ENCODE measurements at places on chromosomes 5 and 9. TPM values are rescaled to one million over a fixed set of nuclear protein-coding genes. Genes with fewer than 3 reads are reported as not detected.

GRCh38 chr5:150173161-150173560 lies 6.6 kb downstream of the CDX1 start:
- DNase-seq, result no peak

DNA sequence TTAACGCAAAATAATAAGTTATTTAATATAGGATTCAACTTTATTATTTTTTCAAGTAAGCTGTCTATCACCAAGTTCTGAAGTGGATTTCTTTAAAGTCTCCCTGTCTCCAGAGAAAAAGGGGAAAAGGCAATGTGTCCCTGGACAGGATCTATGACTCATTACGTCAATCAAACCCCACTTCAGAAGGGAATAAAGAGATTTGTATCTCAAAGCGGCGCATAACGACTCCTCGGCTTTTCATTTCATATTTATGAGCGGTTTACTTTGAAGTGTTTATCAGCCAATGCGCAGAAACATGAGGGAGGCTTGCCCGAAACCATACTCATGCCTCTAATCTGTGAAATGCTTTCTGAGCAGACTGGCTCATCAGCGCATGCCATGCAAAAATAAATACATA lies 938.6 kb upstream of the WWC1 start:
- no peak for DNase-seq

- no peak for DNase-seq
Observed at GRCh38 chr5:136894070-136894469, 528.7 kb upstream of the TRPC7 start.

DNA sequence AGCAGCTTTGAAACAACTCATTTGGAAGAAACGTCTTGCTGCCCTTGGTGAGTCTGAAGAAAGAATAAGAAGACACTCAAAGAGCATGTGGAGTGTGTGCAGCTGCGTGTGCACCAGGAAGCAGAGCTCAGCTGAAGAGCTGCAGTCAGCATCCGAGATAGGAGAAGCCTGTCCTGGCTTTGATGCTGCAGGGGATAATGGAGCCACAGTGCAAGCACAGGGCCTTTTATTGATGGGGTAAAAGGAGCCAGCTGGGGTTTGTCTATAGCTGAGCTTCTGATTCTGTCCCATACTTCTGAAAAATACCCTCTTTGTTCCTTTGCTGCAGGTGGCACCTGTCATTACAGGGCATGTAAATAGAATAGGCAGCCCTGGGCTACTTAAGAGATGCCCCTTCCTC lies 375.7 kb upstream of the ZNF462 start:
- no peak for DNase-seq

DNA sequence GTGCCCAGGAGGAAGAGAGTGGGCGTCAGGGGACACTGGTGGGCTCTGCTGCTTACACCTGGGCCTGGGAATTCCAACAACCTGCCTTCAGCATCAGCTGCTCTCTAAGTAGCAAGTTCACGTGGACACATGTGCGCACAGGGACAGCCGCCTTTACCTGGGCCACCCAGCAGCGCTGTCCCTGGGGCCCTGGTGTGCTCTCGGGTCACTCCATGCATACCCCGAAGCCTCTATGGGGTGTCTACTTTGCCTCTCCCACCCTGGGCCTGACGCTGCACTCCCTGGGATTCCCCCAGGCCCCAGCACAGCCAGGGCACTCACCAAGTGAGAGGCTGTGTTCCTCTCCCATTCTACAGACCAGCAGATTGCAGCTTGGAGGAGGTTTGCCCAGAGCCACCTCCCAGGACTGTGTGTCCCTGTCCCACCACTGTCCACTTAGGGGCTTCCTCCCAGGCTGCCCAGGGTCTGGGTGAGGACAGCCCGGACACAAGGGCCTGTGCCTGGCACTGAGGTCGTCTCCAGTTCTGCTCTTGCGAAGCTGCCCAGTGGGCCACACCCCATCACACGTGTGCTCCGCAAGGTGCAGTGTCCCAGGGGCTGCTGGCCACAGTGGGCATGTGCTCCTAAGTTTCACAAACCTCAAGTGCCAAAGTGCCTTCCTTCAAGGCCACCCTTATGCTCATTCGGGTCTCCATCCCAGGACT lies 5.9 kb downstream of the NINJ1 start:
- DNase-seq, result no peak

- DNase-seq, result no peak
Observed at GRCh38 chr9:36005891-36006290, 30.8 kb upstream of the RECK start.

DNA sequence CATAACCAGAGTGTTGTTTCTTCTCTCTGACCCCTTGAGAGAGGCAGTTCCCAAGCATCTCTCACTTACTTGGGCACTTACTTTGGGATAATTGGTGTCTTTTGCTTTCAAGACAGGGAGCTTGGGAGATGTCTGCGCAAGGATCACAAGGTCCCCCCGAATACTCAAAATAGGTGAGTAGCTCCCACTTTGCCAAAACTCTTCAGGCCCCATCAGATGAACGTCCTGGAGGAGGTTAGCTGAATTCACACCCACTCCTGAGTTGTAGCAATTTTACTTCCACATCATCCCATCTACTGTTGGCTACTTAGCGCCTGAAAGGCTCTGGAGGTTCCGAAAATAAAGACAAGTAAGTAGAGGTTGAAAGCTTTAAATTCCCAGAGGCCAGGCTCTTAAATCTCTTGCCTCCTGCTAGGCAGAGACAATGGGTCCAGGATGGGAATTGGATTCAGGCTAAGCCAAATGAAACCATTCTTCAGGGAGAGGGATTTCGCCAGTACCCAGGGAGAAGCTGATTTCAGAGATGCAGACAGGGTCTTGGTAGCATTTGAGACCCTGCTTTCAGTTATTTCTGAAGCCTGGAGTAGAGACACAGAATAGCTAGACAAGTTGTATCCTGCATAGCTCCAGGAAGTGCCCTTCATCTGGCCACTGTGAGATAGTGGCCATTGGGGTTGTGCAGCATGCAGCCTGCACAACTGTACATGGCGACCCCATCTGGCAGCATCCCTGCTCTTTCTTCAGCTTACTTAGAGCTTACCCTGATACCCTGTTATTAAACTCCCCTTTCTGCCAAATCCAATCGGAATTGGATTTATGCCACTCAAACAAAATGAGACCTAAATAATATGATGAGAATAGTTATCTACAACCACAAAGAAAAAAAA lies 60.1 kb downstream of the BOD1 start:
- no peak for DNase-seq

DNA sequence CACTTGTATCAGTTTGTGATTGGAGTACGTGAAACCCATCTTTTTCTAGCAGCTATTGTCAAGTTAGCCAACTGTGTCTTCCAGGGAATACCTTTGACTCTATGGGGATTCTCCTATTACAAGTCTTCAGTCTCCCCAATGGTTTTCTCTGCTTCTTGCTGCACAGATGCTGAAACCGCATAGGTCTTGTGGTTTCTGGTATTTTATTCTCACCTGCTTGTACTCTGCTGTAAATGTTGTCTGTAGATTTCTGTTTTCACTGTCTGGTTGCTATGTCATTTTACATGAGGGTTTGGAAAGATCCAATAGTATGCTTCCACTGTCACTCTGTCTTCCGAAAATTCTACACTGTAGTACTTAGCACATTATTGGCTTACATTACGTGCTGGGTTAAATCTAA lies 1196.9 kb upstream of the C9orf72 start:
- no peak for DNase-seq

GRCh38 chr5:148586796-148587195 lies 67.5 kb downstream of the HTR4 start:
- DNase-seq, result no peak

GRCh38 chr5:110718311-110718710 lies 8.2 kb downstream of the TMEM232 start:
- DNase-seq, result no peak

- DNase-seq, result no peak
Observed at GRCh38 chr9:6049798-6050197, 34.4 kb upstream of the RANBP6 start.

GRCh38 chr9:98357921-98358535 lies 102.6 kb upstream of the TBC1D2 start:
- no peak for DNase-seq

DNA sequence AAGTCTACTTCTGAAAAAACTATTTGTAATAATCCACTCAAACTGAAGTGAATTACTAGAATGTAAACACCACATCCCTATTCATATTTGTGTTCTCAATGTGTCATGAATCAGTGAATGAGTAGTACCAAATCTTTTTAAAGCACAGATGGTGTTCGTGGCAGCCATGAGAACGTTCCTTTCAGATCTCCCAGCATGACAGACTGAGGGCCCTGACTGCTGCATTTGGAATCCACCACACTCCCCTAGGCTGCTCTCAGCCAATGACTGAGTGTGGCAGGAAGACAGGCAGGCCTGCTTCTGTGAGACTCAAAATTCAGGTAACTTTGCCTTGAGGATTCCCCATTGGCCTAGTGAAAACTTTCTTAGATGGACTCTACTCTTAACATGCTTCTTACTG lies 10.9 kb upstream of the JMY start:
- no peak for DNase-seq

DNA sequence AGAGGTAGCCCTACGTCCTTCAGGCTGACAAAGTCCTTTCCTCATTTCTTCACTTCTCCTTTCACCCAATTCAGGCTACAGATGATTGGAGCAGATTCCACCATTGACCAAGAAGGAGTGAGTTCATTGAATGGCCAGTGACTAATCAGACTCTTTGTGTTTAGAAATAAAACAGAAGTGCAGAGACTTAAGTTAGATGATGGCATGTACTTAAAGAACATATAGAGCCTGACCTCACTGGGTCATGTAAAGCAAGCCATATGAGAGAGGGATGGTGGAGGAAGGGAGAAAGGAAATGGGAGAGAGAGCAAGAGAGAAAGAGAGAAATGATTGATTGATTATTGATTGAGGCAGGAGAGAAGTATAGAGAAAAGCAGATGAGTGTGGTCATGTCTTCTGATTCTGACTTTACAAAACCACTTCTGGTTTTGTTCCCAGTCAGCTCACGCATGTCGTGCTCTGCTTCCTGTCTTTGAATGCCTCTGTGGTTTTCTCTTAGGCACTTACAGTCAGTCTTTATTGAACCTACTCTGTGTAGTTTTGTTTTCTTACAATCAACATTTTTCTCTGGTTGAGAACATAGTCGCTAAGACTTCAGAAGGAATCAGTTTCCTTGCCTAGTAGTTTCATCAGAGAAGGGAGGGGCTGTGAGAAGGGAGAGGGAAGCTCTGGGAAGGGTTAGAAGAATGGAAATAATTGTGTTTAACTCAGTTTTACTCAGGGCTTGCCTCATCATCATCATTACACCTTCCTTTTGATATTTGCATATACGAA lies 149.2 kb upstream of the KLF9 start:
- DNase-seq, result peak; percentile 39

DNA sequence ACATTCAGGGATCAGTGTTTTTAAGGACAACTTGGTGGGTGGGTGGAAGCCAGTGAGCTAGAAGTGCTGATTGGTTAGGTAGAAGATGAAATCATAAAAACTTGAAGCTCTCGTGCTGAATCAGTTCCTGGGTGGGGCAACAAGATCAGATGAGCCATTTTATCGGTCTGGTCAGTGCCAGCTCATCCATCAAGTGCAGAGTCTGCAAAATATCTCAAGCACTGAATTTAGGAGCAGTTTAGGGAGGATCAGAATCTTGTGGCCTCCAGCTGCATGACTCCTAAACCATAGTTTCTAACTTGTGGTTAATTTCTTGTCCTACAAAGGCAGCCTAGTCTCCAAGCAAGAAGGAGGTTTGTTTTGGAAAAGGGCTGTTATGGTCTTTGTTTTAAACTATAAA lies 166.4 kb downstream of the FAM170A start:
- no peak for DNase-seq

DNA sequence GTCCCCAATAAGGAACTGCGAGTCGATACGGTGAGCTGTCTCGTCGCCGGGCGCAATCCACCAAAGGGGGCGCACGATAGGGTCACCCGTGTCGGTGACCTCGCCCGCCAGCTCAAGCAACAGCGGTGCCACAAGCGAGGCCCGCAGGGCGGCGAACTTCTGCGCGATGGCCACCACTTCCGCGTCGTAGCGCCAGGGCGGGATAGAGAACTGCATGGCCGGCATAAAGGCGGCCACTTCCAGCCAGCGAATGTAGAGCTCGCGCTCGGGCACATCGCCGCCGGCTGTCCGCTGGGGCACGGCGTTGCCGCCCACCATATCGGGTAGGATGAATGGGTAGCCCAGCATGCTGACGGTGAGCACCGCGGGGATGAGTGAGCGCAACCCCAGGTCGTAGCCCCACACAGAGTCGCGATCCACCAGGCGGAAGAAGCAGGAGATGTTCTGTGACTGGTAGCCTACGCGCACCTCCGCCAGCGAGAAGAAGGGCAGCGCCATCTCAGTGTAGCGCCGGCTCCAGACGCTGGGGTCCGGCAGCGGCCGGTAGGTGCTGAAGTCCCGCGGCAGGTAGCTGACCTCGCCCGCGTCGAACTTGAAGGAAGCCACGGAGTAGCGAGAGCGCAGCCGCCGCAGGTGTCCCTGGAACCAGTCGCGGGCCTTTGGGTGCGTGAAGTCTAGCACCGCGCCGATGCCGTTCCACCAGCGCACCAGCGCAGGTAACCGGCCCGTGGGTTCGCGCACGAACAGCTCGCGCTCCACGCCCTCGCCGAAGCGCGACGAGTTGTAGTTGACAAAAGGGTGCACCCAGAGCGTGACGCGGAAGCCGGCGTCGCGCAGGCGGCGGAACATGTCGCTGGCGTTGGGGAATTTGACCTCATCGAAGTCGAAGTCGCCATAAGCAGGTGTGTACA lies 5.5 kb downstream of the MYORG start:
- no peak for DNase-seq

- no peak for DNase-seq
Observed at GRCh38 chr9:107049803-107050184, 186.8 kb downstream of the ZNF462 start.

- DNase-seq, result no peak
Observed at GRCh38 chr9:29069376-29069775, 1496.1 kb upstream of the C9orf72 start.

GRCh38 chr9:20753761-20754160 lies 69.7 kb downstream of the FOCAD start:
- DNase-seq, result no peak

SNCAIP gene
- total RNA-seq, result not detected

PRRC2B gene
- 309 TPM for total RNA-seq

MYMK gene
- total RNA-seq, result not detected

GRXCR2 gene
- total RNA-seq, result not detected

GGTA1 gene
- total RNA-seq, result not detected

C5orf58 gene
- total RNA-seq, result not detected

SH3GL2 gene
- not detected for total RNA-seq

OSMR gene
- total RNA-seq, result not detected

MLANA gene
- not detected for total RNA-seq

FAM153A gene
- total RNA-seq, result 42.0 TPM

NEUROG1 gene
- not detected for total RNA-seq

HAPLN1 gene
- total RNA-seq, result not detected

COL23A1 gene
- total RNA-seq, result 0.83 TPM

CCNO gene
- not detected for total RNA-seq

STPG3 gene
- total RNA-seq, result not detected

FAM151B gene
- not detected for total RNA-seq

MIGA2 gene
- total RNA-seq, result 66.0 TPM

Data from activated naive CD8-positive, alpha-beta T cell treated with anti-CD3 and anti-CD28 coated beads, Interleukin-2, amount 10 ng/mL, durations not matched to agents 7 days and 5 days (primary cell).